WERI-Rb-1 (cell line): ENCODE measurements at places on chromosomes 7 and 10.
A peak's percentile ranks its signal among the peaks of the same experiment; 100 is the strongest.

GRCh38 chr10:63376560-63377304 lies 89.0 kb downstream of the JMJD1C start:
- DNase-seq: no peak

DNA sequence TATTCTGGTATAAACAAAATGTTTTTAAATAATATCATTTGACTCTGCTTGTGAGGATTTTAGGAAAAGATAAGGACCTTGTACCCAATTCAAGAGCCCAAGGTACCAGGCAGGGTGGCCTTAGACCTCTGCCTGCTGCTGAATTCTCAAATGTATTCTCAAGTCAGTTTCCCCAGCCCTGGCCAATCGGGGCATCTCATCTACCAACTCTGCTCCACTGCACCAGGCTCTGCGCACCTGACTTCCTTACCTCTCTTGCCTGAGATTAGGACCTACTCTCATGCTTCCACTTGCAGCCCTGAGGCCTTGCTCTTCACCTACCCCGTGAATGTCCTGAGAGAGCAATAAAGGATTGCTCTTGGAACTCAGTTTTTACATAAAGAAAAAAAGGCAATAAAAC lies 69.6 kb upstream of the EZH2 start:
- no peak for DNase-seq

GRCh38 chr10:125049216-125049881 lies 107.4 kb downstream of the ZRANB1 start:
- DNase-seq: no peak

DNA sequence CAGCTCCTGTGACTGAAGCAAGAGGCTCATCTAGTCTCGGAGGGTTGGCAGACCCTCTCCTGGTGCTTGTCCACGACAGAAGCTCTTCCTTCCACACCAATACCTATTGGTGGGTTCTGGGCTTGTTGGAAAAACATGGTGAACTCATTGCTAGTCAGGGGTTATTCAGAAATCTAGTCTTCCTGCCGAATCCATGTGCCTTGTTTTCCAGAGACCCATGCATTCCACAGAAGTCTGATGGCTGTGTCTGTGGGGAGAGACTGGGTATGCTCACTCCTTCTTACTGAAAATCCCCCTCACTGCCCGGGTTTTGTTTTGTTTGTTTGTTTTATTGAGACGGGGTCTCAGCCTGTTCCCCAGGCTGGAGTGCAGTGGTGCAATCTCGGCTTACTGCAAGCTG lies 138.3 kb downstream of the DNAJB6 start:
- no peak for DNase-seq

DNA sequence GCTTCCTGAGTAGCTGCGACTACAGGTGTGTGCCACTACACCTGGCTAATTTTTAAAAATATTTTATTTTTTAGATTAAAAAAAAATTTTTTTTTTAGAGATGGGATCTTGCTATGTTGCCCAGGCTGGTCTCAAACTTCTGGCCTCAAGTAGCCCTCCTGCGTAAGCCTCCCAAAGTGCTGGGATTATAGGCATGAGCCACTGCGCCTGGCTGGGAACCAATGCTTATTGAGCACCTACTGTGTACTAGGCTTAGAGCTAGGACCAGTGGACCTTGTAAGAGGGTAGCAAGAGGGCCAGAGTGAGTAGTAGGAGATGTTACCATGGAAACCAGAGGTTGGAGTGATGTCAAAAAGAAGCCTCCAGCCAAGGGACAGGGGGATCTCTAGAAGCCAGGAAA lies 31.2 kb downstream of the COL26A1 start:
- no peak for DNase-seq

- DNase-seq: no peak
Observed at GRCh38 chr10:111323389-111323966, 246.6 kb downstream of the ADRA2A start.

- no peak for DNase-seq
Observed at GRCh38 chr10:100043796-100044195, 34.0 kb upstream of the DNMBP start.

DNA sequence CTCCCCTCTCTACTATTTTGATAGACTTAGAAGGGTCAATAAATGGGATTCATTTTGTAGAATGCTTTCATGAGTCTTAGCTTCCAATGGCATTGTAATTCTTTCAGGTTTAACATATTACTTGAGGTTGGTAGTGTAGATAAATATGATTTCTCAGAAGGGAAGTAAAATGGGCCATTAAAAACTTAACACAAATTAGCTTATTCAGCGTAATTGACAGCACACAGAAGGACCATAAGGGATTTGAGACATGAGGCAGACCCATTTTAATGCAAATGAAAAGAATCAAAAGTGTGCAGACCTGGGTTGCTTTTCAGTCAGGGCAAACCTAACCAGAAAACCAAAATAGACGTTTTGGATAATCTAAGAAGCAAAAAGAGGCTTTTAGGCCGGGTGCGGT lies 156.6 kb upstream of the CNTNAP2 start:
- no peak for DNase-seq

- peak; percentile 91 for DNase-seq
Observed at GRCh38 chr7:157432541-157432956, 95.7 kb downstream of the DNAJB6 start.
